ENCODE measurements at places on chromosomes 12 and 14. TPM values are rescaled to one million over a fixed set of nuclear protein-coding genes. Genes with fewer than 3 reads are reported as not detected.

HRK gene
- total RNA-seq = not detected

DNAJC22 gene
- not detected for total RNA-seq

PCED1B gene
- total RNA-seq = 4.8 TPM

ANG gene
- total RNA-seq = 4.4 TPM

GNG2 gene
- 6.7 TPM for total RNA-seq

SYT1 gene
- total RNA-seq = 1.7 TPM

RPS6KL1 gene
- total RNA-seq = 3.1 TPM

ASPG gene
- 0.14 TPM for total RNA-seq

CD69 gene
- total RNA-seq = not detected

SMOC1 gene
- 49.3 TPM for total RNA-seq

NXPH4 gene
- 1.2 TPM for total RNA-seq

OR6C65 gene
- total RNA-seq = not detected

CAPS2 gene
- total RNA-seq = 1.1 TPM

VRK1 gene
- 47.2 TPM for total RNA-seq

SPRYD4 gene
- 1.6 TPM for total RNA-seq

TMEM229B gene
- total RNA-seq = 2.2 TPM

NABP2 gene
- 45.8 TPM for total RNA-seq

PLEKHD1 gene
- total RNA-seq = not detected

CMAS gene
- total RNA-seq = 49.1 TPM

SLCO1C1 gene
- total RNA-seq = not detected

RITA1 gene
- 27.0 TPM for total RNA-seq

SENP1 gene
- 20.8 TPM for total RNA-seq

GMPR2 gene
- total RNA-seq = 77.2 TPM
